ENCODE measurements at places on chromosomes 6 and 20. TPM values are rescaled to one million over a fixed set of nuclear protein-coding genes. Genes with fewer than 3 reads are reported as not detected.

The DUSP22 gene
- total RNA-seq, result 56.7 TPM

The PRPH2 gene
- 1.4 TPM for total RNA-seq

- no peak for DNase-seq
- H3K4me1 ChIP-seq, result no peaks in the 10 kb centered on the region
- no peak overlapping the region for H3K27ac ChIP-seq
- H3K4me3 ChIP-seq, result no peak overlapping the region
- no peaks in the 10 kb centered on the region for H3K27me3 ChIP-seq
Observed at GRCh38 chr6:147849401-147850330, 341.2 kb downstream of the SAMD5 start.

DNA sequence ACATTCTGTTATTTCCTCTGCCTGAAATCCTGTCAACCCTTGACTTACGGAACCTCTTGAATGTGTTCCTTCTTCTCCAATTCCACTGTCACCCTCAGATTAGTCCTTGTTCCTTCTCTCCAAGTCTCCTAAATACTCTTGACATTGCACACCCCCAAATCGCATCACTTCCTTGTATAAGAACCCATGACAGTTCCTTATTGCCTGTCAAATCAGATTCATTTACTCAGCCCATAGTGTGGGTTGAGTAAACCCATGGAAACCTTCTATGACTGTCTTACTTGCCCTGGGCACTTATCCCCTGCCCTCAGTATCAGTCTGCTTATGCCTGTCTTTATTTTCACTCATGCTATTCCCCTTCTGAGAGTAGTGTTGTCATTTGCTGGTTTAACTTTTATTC lies 40.5 kb downstream of the ARMC2 start:
- H3K36me3 ChIP-seq, result no peaks in the 10 kb centered on the region
- no peak for DNase-seq
- no peaks in the 10 kb centered on the region for H3K4me1 ChIP-seq
- H3K27ac ChIP-seq, result no peak overlapping the region

- H3K36me3 ChIP-seq, result no peaks in the 10 kb centered on the region
- H3K27me3 ChIP-seq, result peaks cover 2% of the 10 kb centered on the region
- H3K4me1 ChIP-seq, result no peaks in the 10 kb centered on the region
Observed at GRCh38 chr6:119671105-119671504, 321.5 kb upstream of the MAN1A1 start.

GRCh38 chr6:91055959-91056358 lies 469.1 kb upstream of the MAP3K7 start:
- no peaks in the 10 kb centered on the region for H3K4me1 ChIP-seq
- H3K4me3 ChIP-seq, result no peak overlapping the region
- H3K27ac ChIP-seq, result no peak overlapping the region
- DNase-seq, result no peak
- H3K36me3 ChIP-seq, result no peaks in the 10 kb centered on the region
